ENCODE measurements at places on chromosomes 3 and 15. TPM values are rescaled to one million over a fixed set of nuclear protein-coding genes. Genes with fewer than 3 reads are reported as not detected.

MNS1 gene
- 0.77 TPM for total RNA-seq

TTLL13 gene
- not detected for total RNA-seq

RPL39L gene
- total RNA-seq, result 6.5 TPM

C3orf22 gene
- not detected for total RNA-seq

VEPH1 gene
- 2.8 TPM for total RNA-seq

SHC4 gene
- not detected for total RNA-seq

CELSR3 gene
- total RNA-seq, result 0.64 TPM

DPPA2 gene
- not detected for total RNA-seq

STRIT1 gene
- not detected for total RNA-seq

RAB6B gene
- 64.8 TPM for total RNA-seq

OR5K2 gene
- not detected for total RNA-seq

DNA sequence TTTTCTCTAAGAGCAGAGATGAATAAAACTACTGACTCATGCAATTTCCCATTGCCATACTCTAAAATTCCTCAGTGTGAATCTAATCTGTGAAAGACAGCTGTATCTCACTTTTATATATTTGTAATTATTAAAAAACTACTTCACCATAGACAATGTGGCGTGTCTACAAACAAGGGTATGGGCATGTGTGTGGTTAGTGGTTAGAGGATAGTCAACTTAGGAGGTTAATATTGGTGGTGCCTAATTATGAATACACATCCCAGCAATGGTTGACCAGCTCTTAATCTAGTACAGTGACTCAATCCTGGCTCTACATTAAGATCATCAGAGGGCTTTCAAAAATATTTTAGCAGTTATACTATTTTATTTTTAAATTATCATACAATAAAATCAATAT is 94.5 kb downstream of the GOLIM4 start:
- no peak for DNase-seq

DNA sequence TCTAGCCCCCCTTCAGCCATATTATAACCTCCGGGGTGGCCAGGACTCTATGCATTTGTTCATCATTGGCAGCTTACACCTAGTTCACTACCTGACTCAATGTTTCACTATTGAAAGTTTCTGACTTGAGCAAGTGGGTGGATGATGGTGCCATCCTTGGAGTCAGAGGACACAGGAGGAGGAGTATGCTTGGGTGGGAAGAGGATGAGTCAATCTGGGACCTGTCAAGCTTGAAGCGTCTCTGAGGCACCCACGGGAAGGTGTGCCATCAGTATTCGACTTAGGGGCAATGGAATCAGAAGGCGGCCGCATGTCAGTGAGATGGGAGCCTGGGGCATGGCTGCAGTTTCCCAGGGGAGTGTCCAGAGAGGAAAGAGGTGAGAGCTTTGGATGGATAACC is 133.3 kb downstream of the EPHB1 start:
- no peak for DNase-seq

- no peak for DNase-seq
These were observed 240.3 kb downstream of the FGF12 start for GRCh38 chr3:192487033-192487432.

DNA sequence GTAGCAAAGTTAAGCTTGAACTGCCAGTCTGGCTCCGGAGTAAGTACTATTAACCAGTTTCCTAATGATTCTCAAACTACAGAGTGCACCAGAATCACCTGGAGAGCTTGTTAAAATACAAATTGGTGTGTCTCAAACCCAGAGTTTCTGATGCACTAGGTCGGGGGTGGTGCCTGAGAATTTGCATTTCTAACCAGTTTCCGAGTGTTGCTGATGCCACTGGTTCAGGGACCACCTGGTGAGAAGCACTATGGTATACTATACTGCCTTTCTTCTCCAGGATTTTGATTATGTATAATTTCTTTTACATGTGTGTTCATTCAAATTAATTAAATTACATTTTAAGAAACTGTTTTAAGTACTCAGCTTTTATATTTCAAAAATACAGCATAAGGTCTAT is 48.8 kb upstream of the PLSCR5 start:
- no peak for DNase-seq

DNA sequence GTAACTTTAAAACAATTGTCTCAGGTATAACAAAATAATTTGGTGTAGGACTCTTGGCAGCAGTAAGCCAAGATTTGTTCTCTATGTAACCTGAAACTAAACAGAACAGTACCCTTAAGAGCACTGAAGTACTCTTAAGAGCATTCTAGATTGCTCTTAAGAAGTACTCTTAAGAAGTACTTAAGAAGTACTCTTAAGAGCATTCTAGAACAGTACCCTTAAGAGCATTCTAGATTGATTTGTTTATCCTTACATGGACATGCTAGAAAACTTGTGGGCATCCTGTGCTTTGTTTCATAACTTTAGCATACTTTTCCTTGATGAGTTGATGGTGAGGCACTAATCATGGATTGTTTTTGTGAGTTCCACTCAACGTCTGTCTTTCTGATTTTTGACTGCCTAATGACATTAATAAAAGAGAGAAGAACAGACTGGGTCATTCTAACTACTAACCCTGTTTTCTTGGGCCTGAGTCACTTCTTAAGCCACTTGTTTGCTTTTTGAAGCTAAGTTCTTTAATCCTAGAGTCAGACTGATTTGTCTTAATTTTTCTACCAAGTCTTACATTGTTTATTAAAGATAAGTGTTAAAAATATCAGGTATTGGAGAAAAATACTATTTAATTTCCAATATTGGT is 57.2 kb upstream of the UTS2B start:
- no peak for DNase-seq

DNA sequence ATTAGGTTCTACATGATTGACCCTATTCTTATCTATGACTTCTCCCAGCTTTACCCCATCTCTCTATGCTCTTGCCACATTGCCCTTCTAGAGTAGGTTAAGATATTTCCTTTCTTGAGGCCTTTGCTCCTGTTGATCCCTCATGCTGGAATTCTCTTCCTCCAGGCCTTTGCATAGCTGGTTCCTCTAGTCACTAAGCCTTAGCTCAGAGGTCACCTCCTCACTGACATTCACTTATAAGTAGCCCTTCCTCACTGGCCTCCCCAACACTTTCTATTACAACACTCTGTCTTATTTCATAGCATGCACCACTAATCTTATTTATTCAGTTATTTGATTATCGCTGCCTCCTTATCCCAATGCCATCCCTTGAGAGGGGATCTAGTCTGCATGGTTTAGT is 228.4 kb upstream of the COL8A1 start:
- no peak for DNase-seq

DNA sequence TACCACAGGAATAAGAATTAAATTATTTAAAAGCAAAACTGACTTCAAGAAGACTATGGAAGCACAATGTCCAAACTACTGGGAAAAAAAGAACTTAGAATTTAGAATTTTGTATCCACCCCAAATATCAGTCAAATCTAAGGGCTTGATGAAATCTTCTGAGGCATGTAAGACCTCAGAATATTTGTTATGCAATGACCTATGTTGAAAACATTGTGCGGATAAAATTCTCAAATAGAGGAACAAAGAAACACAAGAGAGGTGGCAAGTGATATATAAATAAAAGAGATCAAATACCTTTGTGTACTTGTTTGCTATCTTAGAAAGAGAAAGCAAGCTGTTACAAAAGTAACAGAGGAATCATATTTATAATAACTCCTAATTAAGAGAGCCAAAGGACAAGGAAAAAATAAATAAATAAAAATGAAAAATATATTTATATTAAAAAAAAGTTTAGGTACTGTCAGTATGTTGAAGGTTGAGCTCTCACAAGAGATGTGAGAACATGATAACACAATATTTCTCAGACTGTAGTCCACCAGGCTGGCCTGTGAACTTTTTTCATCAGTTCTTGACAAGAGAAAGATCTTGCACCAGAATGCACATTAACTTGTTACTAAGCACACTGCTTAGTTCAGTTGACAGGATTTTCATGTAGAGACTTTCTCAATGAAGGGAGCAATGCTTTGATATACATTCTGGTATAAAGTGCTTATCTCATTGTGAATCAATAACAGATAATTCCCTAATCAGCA is 50.0 kb downstream of the CPA3 start:
- DNase-seq, result no peak

GRCh38 chr15:43283526-43283925 is 16.8 kb upstream of the TGM5 start:
- DNase-seq, result no peak

DNA sequence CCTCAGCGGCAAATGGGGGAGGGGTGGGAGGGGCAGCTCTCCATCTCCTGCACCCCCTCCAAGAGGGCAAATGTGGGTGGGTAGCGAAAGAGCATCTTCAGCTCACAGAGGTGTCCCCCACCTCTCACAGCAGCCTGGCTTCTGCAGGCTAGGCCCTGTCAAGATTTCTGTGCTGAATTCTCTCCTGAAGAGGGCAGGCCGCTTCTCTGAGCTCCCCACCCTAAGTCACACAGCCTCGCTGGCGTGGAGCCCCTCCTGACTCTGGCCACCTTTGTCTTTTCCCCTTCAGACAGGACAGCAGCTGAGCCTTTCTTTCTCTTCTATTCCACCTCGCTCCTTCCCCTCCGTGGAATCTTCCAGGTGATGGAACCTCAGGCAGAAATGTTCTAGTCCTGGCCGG is 26.3 kb upstream of the ADAMTS7 start:
- no peak for DNase-seq

- DNase-seq, result no peak
These were observed 50.5 kb upstream of the IQSEC1 start for GRCh38 chr3:13123765-13124164.

GRCh38 chr3:31772272-31772671 is 208.8 kb downstream of the OSBPL10 start:
- no peak for DNase-seq

GRCh38 chr3:101809178-101810021 is 30.4 kb downstream of the NXPE3 start:
- no peak for DNase-seq

GRCh38 chr15:75031848-75032247 is 8.5 kb downstream of the PPCDC start:
- DNase-seq, result no peak

GRCh38 chr15:68208636-68209240 is 3.6 kb upstream of the CALML4 start:
- DNase-seq, result peak; percentile 79

DNA sequence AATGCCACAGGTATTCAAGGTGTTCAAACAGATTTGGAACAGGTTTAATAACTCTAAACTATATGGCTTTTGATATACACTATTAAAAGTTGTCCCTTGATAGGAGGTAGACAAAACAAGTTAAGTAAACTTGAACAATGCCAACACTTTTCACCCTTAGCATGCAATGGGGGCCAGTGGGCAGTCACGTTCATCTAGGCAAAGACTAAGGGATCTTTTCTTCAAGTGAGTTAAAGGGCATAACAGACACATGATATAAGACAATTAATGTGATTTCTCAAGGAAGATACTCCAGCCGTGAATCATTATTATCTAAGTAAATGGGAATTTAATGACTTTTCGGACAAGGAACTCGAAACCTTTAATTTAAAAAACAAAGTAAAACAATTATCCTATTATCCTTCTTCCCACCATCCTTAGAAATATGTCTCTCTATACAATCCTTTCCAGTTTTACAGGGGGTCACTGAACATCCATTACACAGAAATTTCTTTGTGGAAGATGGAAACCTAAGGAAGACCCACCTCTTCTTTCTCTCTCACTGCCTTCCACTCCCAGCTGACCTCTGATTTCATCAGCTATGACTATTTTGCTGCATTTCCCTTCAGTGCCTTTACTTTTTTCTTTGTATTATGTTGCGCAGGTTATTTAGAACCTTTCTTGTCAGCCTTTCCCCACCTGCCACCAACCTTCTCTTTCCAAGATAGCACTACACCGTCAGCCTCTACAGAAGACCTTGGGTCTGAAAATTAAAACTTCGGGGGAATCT is 1.5 kb downstream of the CLDN1 start:
- no peak for DNase-seq

DNA sequence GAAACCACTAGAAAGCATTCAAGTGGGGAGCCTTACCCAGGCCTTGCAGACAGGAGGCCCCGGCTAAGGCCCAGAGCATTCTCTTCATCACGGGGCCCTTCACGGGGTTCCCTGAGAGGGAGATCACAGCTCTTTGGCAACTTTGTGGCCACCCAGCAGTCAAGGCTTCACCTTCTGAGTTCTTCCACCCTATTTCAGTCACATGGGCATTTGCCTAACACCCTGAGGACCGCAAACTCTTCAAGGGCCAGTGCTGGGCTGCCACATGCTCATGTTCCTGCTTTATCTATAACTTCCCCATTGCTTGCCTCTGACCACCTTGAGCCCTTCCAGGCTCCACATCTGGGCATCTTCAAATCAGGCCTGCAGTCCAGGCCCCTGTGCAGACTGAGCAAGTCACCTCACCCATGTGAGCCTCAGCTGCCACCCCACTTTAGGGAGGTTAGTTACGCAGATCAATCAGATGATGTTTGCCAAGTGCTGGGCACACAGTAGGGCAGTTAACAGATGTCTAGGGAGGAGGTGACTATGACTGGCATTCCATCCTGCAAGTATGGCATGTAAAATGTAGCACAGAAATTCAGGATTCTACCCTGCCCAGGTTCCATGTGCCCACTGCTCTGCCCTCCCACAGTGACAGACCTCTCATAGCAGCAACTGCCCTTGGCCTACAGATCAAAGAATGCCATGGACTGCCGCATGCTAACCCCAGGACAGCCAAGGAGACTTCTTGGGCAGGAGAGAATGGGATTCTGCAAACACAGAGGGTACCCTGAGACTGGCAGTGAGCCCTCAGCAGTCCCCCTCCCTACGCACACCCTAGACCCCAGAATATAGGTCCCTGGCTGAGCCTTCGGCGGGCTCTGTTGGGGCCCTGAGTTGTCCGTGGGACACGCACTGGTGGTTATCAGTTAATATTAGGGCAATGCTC is 37.6 kb upstream of the ZNF710 start:
- peak; percentile 74 for DNase-seq

DNA sequence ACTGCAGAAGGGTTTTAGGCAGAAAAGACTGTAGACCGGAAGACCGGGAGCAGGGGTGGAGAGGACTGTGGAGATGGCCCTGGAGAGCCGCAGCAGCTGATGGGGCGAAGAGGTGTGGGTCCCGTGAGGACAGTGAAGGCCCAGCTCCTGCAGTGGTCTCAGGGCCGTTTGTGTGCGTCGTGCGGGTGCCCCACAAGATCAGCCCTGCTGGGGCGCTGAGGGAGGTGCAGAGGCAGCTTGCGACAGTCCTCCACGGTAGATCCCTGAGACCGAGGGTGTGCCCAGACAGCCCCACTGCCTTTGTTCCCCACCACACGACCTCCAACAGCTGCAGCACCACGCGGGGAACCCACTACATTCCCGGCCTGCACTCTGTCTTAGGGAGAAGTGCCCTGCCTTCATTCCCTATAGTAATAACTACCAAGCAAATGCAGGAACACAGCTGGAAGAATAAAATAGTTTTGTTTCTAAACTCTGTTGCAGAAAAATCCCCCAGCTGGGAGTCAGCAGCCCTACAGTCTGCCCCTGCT is 19.0 kb upstream of the CRABP1 start:
- DNase-seq, result no peak

- no peak for DNase-seq
These were observed 72.6 kb downstream of the NAALADL2 start for GRCh38 chr3:174931473-174932353.
